CD4-positive, alpha-beta T cell treated with Interleukin-17A for 1 hour (primary cell): ENCODE measurements at places on chromosomes 7 and 10.
A peak's percentile ranks its signal among the peaks of the same experiment; 100 is the strongest.

DNA sequence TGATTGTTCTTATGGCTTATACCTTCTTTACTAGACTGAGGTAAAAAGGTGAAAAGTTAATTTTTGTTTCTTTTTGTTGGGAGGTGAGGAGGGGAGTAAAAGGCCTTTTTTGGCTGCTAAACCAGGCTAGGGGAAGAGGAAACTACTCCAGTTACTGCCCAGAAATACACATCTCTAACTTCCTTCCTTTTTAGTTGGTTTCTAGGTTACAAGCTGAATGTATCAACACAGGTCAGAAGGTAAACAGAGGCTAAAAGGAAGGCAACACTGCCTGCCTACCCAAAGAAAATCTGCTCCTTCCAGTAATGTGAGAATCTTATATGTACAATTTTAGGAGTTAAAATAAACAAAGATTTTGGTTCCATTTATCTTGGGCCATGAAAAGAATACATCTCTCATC lies 140.4 kb downstream of the NRBF2 start:
- DNase-seq: peak; percentile 76

DNA sequence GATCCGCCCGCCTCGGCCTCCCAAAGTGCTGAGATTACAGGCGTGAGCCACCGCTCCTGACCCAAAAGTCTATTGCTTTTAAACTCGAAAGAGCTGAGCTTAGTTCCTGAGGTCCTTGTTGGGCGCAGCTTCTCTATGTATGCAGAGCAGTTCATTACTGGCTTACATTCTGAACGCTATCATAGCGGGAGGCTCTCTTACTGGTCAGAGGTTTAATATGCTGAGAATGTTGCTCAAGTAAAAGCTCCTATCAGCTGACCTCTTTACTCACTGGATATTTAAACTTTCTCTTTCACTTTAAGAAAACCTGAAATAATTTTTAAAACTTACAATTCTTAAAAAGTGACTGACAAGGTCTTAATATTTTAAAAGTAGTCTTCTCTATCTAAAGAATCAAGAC lies 160.8 kb upstream of the WNT16 start:
- no peak for DNase-seq

DNA sequence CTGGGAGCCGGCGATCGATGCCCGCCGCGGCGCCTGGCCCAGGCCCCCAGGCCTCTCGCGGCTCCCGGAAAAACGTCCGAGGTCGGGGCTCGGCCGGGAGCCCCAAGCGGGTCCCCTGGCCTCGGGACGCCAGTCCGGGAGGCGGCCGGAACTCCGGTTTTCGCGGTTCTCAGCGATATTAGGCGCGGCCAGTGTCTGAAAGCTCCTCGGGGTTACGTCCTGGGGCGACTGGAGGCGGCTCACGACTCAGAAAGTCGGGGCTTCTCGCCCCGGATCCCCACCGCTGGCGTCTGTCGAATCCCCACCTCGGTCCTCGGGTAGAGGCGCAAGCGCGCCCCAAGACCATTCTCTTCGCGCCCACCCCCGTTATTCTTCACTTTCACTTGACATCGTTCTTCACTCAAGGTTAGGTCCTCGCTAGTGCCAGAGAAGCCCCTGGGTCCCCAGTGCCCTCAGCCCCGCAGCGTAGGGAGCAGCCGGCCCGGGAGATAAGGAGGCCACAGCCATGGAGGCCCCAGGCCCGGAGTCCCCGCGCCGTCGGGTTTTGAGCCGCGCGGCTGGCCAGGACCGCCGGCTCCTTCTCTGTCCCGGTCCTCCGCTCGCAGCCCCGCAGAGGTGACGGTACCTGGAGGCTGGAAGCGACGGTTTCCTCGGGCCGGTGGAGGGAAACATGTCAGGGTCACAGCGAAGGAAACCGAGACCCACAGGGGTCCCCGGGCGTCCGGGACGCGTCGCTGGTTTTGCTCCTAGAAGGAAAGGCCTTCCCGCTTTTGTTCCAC lies 35.2 kb upstream of the EBLN1 start:
- peak; percentile 52 for DNase-seq

GRCh38 chr7:100584683-100585510 lies 1.0 kb downstream of the LRCH4 start:
- DNase-seq: no peak

DNA sequence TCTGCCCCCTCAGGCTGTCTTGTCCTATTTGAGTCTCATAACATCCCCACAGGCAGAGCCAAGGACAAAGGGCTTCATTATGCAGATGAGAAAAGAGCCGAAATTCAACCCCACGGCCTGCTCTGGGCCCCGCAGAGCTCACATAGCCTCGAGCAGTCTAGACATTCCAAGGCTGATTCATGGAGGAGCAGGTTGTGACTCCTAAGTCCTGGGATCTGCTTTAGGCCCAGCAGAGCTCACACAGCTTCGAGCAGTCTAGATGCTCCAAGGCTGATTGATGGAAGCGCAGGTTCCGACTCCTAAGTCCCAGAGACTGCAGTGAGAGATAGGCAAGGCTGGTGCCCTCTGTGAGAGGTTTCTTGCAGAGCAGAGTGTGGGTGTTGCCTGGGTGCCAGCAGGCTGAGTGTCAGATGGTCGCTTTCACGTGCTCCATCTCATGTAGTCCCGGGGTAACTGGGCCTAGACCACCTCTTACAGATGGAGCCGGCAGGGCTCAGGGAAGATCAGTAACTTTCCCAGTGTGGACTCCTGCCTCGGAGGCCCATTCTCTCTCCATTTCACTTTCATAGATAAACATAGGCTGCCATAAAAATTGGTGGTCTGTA lies 436.1 kb upstream of the FOXK1 start:
- DNase-seq: no peak

DNA sequence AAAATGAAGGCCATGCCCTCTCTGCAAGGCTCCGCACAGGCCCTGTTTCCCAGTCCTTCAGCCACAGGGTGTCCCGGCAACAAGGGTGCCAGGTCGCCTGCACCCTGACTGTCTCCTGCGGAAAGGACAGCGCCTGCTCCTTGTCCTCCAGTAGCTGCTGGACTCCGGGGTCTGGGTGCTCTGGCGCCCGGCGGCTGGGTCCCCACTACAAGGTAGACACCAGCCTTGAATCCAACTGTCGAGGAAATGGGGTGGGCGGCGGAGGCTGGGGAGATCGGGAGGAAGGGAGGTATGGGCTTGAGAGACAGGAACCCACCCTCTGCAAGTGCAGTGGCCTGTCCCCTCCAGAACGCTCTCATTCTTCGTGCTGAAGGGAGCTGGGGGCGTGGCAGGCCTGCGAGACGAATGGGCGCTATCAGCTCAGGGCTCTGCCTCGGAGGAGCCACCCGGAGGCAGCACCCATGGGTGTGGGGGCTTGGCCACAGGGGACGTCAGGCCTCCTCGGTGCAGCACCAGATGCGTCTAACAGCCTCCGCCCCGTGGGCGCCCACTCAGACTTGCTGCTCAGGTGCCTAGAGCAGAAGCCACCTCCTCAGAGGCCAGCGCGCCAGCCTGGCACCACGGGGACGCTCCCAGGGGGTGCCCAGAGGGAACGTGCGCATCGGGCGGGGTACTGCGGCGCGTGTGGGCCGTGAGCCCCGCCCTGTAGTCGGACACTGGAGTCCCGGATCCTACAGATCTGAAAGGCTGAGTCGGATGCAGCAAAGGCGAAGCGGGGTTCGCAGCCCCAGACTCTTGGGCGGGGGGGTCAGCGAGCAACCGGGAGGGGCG lies 15.6 kb downstream of the ADAM8 start:
- DNase-seq: peak; percentile 70

DNA sequence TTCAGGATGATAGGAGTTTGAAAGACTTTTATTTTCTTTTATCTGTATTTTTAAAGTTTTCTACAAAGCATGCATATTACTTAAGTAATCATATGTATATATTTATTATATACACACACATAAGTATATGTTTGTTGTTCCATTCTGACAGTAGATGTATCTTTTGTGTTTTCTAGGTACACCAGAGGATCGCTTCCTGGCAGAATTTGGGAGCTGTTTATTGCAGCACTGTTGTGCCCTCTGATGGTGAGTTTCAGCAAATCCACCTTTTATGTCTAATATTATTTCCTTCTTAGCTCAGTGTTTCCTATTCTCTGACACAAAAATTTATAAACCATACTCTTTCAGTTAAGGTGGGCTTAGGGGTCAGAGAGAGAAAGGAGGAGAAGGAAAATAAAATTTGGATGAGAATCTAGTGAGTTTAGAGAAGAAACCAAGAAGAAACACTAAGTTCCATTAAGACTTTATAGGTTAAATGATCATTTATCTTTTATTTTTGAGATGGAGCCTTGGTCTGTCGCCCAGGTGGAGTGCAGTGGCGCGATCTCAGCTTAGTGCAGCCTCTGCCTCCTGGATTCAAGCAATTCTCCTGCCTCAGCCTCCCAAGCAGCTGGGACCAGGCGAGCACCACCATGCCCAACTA lies 59.2 kb upstream of the OIT3 start:
- DNase-seq: peak; percentile 68
